Peyer's patch (tissue), 4 donors: ENCODE measurements at places on chromosomes 4 and X. TPM values are rescaled to one million over a fixed set of nuclear protein-coding genes. Genes with fewer than 3 reads are reported as not detected.

Gene AREG
- total RNA-seq: 11.0 TPM

Gene CDKL5
- 3.3 TPM for total RNA-seq

Gene IRAK1
- 150 TPM for total RNA-seq

Gene DCAF12L2
- total RNA-seq: not detected

Gene FAM9B
- not detected for total RNA-seq

Gene REELD1
- total RNA-seq: not detected

Gene TMPRSS11F
- total RNA-seq: not detected

Gene RNF150
- total RNA-seq: 1.2 TPM
